ENCODE measurements at places on chromosomes 5 and 9.

DNA sequence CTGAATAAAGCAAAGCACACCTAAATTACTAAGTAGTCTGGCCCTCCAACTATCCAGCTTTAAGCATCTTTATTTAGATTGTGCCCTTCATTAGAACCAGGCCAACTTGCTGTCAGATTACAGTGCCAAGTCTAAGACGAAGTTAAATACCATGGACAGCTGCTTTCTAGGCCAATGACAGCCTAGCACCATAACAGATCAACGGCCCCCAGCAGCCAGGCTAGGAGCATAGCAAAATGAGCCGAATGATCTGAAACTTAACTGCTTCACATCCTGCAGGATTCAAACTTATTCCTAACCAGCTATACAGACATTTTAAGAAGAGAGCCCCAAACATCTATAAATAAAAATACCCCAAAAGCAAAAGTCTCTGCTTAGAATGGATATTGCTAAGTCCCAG is 6.8 kb downstream of the SLC24A2 start:
- DNase-seq, result no peak

DNA sequence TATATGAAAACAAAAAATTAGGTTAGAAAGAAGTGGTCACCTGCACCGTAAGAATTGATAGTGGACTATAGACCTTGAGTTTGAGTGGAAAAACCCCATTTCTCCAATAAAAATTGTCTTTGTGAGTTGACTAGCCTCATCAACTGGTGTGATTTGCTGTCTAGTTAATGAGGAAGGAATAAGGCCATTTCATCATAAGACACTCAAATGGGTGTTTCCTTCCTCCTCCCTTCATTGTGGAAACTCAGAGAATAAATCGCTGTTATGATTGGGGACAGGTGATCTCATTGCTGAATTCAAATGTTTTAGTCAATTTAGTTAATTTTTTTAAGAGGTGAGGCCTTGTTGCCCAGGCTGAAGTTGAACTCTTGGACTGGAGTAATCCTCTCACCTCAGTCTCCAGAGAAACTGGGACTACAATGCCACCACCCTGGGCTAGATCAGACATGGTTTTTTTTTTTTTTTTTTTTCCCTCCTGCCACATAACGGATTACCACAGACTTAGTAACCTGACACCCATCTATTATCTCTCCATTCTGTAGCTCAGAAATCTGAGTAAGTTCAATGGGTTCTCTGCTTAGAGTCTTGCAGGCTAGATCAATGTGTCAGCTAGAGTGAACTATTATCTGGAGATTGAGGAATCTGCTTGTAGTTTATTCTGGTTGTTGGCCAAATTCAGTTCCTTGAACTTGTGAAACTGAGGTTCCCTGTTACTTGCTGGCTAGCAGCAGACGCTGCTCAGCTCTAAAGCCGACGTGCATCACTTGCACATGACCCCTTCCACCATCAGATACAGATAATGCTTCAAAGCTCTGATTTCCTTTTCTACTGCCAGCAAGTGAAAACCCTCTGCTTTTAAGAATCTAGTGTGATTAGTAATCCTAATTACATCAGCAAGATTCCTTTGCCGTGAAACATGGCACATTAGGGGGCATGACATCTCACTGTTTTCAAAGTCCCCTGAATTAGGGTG is 663.8 kb upstream of the CDH9 start:
- DNase-seq, result no peak

DNA sequence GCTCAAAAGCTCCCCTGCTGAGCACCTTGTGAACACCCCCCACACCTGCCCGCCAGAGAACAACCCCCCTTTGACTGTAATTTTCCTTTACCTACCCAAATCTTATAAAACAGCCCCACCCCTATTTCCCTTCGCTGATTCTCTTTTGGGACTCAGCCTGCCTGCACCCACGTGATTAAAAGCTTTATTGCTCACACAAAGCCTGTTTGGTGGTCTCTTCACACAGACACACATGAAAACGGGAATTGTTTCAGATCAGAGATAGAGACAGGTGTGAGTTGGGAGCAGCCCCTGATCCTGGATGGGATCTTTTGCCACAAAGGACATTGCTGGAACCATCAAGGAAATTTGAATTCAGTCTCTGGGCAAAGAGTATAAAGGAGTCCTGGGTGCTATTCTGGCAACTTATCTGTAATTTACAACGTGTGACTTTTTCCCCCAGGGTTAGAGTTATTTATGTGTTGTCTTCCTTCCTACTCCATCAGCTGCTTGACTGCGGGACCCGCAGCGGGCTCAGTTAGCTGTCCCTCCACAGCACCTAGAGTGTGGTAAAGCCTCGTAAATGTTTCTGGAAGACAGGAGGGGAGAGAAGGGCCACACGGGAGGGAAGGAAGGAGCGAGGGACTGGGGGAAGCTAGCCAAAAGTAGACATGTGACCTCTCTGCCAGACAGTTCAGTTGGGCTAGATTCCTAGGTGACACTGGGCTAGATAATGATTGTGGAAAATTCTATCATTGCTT is 437.0 kb downstream of the ZNF608 start:
- DNase-seq, result no peak

- DNase-seq, result no peak
These were observed 18.5 kb downstream of the JADE2 start for GRCh38 chr5:134543820-134544614.

GRCh38 chr5:159053708-159054107 is 46.0 kb downstream of the EBF1 start:
- DNase-seq, result no peak

DNA sequence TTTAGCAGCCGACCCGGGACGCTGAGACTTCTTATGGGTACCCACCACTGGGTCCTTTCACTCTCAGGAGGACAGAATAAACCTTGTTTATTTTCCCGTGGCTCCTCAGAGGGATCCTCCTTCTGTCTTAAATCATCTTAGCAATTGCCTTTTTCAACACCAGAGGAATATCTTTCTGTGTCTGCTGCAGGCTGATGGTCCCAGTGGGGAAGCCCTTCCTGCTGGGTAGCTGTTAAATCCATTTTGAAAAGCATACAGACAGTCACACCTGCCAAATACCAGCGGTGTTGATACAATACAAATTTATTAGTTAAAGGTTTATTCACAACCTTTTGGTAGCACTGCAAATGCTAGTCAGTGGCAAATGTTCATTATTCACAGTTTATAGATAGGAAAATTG is 222.9 kb downstream of the AOPEP start:
- no peak for DNase-seq

DNA sequence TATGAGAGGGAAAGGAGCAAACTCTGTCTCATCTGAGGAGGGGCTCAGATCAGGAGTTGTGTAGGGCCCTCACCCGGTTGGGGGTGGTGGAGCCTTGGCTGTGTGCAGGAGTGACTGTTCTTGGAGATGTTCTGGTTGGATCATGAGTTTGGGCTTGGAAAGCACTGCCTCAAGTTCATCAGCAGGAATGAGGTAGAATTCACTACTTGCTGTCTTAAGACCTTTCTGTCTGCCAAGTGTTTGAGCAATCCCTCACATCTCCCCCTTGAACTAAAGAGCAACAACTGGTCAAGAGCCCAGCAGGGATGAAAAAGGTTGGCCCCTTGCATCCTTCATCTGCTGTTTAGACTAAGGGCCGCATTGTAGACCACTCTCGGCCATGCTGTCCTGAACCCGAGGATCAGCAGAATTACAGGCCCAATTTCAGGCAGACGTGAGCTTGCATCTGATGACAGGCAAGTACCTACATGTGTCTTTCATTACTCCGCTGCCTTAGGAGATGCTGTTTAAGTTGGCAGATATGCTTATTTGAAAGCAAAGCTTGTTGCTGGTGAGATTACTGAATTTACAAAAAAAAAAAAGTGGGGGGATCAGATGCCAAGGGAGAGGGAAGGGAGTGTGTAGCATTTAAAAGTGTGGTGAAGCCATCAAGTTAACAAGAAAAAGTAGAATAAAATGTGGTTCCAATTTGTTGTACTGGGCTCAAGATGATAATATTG is 36.4 kb downstream of the PIK3R1 start:
- peak; percentile 67 for DNase-seq

GRCh38 chr9:20506099-20506900 is 116.0 kb downstream of the MLLT3 start:
- no peak for DNase-seq

- DNase-seq, result no peak
These were observed 70.3 kb downstream of the PGM5 start for GRCh38 chr9:68426755-68427154.

- DNase-seq, result no peak
These were observed 6.7 kb downstream of the PTCH1 start for GRCh38 chr9:95509851-95510708.

- no peak for DNase-seq
These were observed 106.7 kb downstream of the OXCT1 start for GRCh38 chr5:41763574-41763973.

DNA sequence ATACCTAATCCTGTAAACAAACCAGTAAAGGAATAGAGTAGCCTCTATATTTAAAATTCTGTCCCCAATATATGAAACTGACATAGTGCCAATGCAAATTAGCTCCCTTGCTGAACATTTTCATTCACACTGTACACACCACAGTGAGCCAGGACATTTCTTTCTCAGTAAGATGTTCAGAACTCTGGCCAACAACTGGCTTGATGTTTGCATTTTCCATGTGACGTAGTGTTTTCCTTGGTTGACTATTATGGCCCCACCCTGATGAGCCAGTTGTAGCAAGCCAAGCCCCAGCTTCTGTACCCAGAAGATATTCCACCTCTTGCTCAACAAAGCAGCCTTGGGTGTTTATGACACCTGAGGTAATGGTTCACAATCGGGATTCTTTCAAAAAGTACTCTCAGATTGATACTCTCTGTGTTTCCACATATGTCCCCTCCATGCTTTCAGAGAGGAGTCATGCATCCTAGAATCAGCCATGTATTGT is 17.7 kb upstream of the ANXA1 start:
- DNase-seq, result peak; percentile 92

- DNase-seq, result no peak
These were observed 93.0 kb downstream of the WNK2 start for GRCh38 chr9:93276973-93277372.

DNA sequence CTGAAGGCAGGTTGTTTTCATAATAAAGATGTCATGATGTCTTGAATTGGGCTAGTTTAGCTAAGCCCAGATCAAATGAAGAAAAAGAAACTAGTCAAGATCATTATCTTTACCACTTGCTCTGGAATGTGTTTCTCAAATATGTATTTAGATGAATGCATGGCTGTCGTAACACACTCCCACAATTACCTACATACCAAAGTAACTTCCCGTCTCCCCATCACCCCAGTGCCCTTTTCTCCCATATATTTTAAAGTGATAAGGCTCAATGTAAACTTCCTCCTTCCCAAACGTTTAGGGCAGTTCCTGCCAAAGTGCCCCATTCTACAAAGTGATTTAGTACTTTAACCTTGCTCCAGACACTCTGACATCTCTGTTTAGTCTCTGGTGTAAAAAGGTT is 61.4 kb downstream of the SLC1A3 start:
- DNase-seq, result no peak

DNA sequence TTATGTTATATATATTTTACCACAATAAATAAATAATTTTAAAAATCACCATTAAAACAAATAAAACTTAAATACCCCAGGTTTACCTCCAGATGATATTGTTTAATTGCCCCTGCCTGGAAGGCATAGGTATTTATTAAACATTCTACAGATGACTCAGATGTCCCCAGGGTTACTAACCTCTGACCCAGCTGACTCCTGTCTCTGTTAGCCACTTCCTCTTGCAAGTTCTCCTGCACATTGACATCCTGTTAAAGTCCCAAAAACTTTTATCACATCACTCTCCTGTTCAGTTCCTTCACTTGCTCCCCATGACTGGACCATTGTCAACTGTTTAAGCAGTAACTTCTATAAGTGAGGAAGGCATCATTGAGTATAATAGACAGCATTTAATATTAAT is 37.0 kb upstream of the RAB3C start:
- DNase-seq, result no peak

GRCh38 chr9:19830796-19831195 is 42.0 kb upstream of the SLC24A2 start:
- no peak for DNase-seq

DNA sequence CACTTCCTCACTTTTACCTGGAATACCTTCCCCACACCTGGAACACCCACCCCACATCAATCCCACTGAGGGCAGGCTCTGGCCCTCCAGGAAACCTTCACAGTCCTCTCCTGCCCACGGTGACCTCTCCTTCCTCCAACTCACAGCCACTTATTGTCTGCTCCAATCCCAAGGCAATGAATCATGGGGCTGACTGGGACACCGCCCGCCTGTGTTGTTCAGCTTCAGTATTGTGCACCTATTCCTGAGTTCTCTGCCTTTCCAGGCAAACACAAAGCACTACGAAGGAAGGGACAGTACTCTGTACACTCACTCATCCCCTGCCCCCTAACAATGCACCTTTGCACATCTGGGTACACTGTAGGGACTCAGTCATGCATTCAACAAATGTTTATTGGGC is 7.3 kb downstream of the PCDH1 start:
- no peak for DNase-seq

- DNase-seq, result peak; percentile 26
These were observed 2.0 kb upstream of the PTGR1 start for GRCh38 chr9:111601237-111602018.

DNA sequence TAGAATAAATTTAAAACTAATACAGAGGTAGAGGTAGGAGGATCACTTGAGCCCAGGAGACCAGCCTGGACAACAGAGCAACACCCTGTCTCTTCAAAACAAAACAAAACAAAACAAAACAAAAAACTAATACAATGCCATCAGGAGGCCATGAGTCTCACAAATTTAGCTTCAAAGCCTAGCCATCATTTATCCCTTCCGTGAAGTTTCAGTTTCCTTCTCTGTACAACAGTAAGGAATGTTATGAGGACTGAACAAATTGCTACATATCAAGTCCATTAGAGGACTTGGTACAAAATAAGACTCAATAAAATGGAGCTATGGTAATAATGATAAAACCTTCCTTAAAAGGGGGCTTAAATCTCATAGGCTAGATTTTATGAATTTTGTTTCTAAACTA is 60.8 kb downstream of the MAPKAP1 start:
- no peak for DNase-seq

- DNase-seq, result peak; percentile 52
These were observed 48.2 kb upstream of the GPR151 start for GRCh38 chr5:146564007-146564762.

DNA sequence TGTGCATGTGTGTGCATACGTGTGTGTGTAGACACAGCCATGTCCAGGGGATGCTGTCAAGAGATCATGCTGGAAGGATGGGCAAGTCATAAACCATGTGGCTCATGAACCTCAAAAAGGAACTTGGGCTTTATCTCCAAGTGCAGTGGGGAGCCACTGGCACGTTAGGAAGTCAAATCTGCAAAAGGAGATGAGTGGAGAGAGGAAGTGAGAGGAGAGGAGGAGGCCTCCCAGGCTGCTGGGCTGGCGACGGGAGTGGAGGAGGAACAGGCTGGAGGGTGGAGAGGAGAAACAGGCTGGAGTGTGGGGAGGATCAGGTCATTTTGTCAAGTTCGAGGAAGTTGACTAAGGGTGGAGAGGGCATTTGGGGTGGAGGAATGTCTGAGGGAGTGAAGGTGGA is 29.2 kb upstream of the TIFAB start:
- no peak for DNase-seq

GRCh38 chr9:63817622-63818518 is 1467.1 kb downstream of the FOXD4L5 start:
- no peak for DNase-seq
